Vagina (tissue), 2 donors: ENCODE measurements at places on chromosomes 11 and 22. TPM values are rescaled to one million over a fixed set of nuclear protein-coding genes. Genes with fewer than 3 reads are reported as not detected.

- DNase-seq = no peak
Measured at GRCh38 chr22:32261306-32261705, 6.2 kb upstream of the SLC5A4 start.

GRCh38 chr22:23691748-23692423 is 1.1 kb downstream of the RGL4 start:
- no peak for DNase-seq

- DNase-seq = no peak
Measured at GRCh38 chr11:45921561-45922424, 663 bp upstream of the LARGE2 start.

DNA sequence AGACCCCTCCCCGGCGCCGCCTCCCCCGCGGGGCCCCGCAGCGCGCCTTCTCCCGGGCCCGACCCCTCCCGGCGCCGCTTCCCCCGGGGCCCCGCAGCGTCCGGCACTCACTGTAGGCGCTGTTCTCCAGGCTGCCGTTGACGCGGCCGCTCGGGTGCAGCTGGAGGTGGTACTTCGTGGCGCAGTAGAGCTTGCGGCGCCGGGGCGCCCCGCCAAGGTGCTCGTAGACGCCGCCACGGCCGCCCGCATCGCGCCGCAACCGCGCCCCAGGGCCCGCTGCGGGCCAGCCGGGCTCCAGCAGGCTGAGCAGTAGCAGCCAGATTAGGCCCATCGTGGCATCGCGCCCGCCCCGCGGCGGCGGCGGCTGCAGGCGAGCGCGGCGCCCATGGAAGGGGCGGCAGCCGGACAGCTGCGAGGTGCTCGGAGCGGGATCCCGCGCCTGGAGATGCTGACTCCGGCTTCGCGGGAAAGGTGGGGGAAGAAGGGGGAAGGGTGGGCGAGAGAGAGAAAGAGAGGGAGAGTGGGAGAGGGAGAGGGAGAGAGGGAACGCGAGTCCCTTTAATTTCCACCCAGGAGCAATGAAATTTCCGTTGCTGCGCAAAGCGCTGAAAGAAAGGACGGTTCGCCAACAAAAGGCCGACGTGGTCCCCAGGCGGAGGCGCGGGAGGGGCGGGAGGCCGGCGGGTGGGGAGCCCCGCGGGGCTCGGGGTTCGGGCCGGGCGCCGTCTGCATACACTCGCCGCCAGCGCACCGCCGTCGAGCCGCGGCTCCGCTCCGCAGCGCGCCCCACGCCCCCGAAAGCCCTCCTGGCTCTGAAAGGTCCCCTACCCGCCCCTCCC is at the start of gene FGF3:
TSS of gene FGF3 (minus strand) at position 814 of the 839 bp plus-strand sequence. CDS start at position 331, 483 bp downstream.
- no peak for DNase-seq

- no peak for DNase-seq
Measured at GRCh38 chr11:3003396-3004231, 11.5 kb upstream of the NAP1L4 start.

DNA sequence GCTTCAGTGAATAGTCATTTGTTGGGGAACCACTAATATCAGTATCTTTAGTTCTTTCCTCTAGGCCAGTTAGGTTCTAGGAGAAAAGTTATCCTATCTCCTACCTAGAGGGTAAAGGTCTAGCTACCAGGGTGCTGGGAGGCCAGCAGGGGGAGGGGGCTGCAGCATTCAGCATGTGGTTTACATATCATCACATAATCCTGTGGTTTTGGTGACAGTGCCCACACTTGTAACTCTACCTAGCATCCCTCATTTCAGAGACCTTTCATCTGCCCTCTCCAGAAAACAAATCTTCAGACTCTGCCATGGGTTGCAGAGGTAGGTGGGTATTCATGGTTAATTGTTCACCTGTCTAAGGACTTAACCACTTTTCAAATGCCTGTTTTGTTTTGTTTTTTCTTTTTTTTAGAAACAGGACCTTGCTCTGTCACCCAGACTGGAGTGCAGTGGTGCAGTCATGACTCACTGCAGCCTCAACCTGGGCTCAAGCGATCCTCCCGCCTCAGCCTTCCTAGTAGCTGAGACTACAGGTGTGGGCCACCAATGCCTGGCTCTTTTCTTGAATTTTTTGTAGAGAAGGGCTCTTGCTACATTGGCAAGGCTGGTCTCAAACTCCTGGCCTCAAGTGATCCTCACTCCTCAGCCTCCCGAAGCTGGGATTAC is 146.8 kb downstream of the ENTHD1 start:
- no peak for DNase-seq

- DNase-seq = no peak
Measured at GRCh38 chr11:126007238-126007637, 55.4 kb downstream of the CDON start.

GRCh38 chr11:88618327-88619070 is 281.0 kb upstream of the CTSC start:
- no peak for DNase-seq

OR5B21 gene
- total RNA-seq = not detected

ACR gene
- not detected for total RNA-seq

PIWIL4 gene
- 3.2 TPM for total RNA-seq

UPB1 gene
- not detected for total RNA-seq

CSF2RB gene
- 4.2 TPM for total RNA-seq
